ENCODE measurements at places on chromosomes 3 and 15. TPM values are rescaled to one million over a fixed set of nuclear protein-coding genes. Genes with fewer than 3 reads are reported as not detected.

Gene FMN1
- total RNA-seq, result 1.7 TPM

GRCh38 chr3:57118254-57118653 is 46.9 kb downstream of the IL17RD start:
- DNase-seq, result no peak

DNA sequence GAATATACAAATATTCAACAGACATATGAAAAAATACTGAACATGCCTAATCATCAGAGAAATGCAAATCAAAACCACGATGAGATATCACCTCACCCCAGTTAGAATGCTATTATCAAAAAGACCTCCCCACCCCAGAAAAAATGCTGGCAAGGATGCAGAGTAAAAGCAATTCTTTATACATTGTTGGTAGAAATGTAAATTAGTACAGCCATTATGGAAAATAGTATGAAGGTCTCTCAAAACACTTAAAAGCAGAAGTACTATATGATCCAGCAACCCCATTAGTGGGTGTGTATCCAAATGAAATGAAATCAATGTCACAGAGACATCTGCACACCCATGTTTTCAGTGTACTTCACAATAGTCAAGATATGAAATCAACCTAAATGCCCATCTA is 308.7 kb downstream of the CHST2 start:
- DNase-seq, result no peak

DNA sequence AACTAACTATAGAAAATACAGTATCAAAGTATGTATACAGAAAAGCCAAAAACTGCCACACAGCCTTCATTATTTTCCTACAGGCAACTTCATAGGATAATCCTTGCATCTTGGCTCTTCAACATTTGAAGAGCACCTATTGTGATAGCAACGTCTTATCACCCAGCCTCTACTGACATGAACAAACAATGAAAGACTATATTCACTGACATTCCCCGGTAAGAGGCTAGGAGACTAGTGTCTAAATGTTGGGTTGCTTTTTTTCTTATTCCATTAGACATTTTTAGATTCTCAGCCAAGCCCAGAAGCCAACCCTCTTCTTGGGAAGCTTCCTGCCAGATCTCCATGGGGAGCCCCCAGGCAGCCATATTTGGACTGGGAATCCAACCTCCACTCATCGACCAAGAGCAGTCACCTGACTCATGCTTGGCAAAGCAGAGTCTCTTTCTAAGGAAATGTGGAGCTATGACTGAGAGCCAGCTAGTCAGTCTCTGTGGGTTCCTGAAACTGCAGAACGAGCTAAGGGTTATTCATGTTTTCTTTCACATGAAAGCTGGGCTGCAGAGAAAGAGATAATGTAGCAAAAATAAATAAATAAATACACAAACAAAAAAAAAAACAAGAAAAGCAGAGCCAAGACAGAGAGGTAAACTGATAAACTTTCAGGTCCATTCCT is 227.5 kb downstream of the MAGI1 start:
- no peak for DNase-seq

GRCh38 chr3:167808910-167809309 is 73.4 kb downstream of the SERPINI1 start:
- DNase-seq, result no peak

GRCh38 chr3:183536238-183536880 is 19.1 kb downstream of the KLHL6 start:
- DNase-seq, result no peak

DNA sequence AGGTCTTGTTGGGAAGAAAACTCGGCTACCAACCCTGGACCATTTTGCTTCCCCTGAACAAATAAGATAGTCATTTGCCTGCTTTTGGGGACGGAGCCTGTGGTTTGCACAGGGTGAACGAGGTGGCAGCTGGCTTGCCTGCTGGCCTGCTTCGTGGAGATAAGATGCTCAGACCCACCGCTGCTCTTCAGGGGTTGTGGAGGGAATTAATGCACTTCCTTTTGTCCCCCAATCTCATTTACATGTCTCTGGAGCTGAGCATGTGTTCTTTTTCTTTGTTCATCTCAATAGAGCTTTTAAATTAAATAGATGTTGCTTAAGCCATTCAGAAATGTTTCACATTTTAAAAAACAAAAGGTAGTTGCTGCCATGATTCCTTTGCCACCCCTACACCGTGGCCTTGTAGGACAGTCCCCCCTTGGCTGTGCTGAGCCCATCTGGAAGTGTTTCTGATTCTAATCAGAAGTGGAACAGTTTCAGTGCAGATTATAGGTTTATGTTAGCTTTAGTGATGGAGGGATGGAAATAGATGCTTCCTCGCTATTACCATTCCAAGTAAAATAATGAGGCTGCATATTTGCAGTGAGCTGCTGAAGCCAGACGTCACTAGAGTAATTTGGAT is 25.6 kb downstream of the APBA2 start:
- DNase-seq, result no peak

Gene MESP1
- total RNA-seq, result 1.6 TPM

DNA sequence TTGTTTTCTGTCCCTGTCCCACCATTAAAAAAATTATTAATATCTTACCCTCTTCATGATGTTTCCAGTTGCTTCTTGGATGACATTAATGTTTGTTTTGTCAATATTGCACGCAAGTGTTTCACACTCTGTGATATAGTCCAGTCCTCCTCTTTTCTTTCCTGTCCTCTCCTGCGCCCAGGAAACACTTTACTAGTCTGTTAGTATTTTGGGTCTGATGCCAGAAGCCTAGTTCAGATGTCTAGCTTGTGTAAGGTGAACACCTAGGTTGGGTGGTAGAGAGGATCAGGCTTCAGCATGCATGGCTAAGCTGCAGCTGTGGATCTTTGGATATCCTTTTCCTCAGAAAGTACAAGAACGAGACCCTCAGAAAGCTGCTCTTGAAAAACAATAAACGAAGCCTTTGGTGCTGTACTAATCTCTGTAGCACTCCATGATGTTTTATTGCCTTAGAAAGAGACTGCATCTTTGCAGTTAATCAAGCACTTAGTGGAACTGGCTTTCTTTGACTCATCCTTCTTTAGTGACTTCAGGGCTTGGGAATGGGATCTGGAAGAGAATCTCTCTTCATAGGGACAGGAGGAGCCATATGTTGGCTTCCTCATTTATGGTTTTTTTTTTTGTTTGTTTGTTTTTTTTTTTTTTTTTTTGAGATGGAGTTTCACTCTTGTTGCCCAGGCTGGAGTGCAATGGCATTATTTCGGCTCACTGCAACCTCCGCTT is 253.4 kb downstream of the LPP start:
- DNase-seq, result no peak

DNA sequence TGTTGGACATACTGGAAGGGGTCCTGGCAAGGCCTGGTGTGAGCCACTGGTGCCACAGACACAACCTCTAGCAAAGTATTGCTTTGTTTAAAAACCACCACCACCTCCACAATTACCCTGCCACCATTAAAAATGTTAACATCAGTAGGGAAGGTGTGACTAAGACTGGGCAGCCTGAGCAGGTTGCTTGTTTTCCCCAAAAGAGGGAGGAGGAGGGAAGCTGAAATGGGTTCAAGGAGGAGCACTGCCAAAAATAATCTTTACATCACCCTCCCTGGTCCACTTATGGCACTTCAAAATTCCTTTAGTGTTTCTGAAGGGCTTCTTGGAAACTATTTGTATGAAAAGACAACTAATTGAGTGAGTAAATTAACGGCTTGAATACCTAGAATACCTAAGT is 99.8 kb upstream of the FGF7 start:
- DNase-seq, result no peak

GRCh38 chr3:107668963-107669362 is 146.2 kb downstream of the BBX start:
- DNase-seq, result no peak

- DNase-seq, result peak; percentile 86
These were observed 32.8 kb downstream of the ZNF589 start for GRCh38 chr3:48273594-48274211.

GRCh38 chr3:23880703-23881339 is 36.0 kb downstream of the NKIRAS1 start:
- DNase-seq, result no peak

GRCh38 chr3:11037241-11037873 is 44.8 kb downstream of the SLC6A1 start:
- no peak for DNase-seq

- no peak for DNase-seq
These were observed 186.6 kb downstream of the TIGIT start for GRCh38 chr3:114480442-114480841.

DNA sequence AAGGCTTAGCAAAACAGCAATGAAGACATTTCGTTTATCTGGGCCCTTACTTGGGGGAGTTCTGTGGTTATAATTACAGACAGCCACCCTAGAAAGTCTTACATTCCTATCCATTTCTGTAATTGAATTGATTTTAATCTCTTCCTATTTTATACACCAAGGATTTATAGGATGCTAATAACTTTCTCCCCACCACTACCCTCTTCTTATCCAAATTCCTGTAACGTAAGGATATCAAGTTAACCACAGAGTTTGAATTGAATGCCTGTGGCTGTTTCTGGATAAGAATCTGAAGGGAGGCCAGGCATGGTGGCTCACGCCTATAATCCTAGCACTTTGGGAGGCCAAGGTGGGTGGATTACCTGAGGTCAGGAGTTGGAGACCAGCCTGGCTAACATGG is 78.6 kb downstream of the MLH1 start:
- no peak for DNase-seq

- DNase-seq, result peak; percentile 93
These were observed 6.5 kb upstream of the TNK2 start for GRCh38 chr3:195914648-195915473.

- peak; percentile 39 for DNase-seq
These were observed 975 bp upstream of the FOXP1 start for GRCh38 chr3:71584394-71585011.

- DNase-seq, result no peak
These were observed 1003.9 kb upstream of the CFAP20DC start for GRCh38 chr3:60053526-60054265.

Gene PKM
- total RNA-seq, result 1,007 TPM

GRCh38 chr3:182843478-182843877 is 50.2 kb downstream of the ATP11B start:
- DNase-seq, result no peak

- no peak for DNase-seq
These were observed 556 bp downstream of the CHP1 start for GRCh38 chr15:41231422-41232226.

DNA sequence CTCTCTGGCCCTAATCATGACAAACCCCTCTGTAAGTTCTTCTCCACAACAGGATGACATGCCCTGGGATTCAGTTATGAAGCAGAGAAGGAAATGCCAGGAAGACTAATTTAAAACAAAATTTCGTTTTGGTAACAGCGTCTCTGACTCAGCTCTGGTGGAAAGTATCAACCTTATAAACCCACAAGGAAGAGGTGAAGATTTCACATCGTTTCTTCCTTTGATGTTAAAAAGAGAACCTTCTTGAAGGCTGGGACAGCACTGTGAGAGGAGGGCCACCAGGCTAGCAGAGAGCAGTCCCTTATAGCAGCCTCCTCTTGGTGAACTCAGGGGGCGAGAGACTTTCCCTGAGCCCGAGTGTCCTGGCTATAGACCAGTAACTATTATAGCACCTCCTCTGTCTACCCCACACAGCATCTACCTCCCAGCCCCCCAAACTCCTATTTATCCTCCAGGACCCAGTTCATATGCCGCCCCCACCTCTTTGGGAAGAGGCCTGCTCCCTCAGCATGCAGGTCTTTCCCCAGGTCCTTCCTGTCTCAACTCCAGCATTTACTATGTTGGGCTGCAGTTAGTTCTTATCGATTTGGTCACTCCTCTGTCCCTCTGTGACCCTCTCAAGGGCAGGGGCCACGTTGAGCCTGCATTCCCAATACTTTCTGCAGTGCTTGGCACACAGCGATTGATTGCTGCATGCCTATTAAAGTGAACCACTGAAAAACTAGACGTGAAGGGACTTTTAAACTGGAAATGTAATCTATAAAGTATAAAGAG is 321.5 kb upstream of the ICE2 start:
- no peak for DNase-seq

- DNase-seq, result no peak
These were observed 31.6 kb downstream of the FILIP1L start for GRCh38 chr3:100082714-100083113.

GRCh38 chr3:159887168-159887567 is 101.5 kb upstream of the IL12A start:
- DNase-seq, result no peak

DNA sequence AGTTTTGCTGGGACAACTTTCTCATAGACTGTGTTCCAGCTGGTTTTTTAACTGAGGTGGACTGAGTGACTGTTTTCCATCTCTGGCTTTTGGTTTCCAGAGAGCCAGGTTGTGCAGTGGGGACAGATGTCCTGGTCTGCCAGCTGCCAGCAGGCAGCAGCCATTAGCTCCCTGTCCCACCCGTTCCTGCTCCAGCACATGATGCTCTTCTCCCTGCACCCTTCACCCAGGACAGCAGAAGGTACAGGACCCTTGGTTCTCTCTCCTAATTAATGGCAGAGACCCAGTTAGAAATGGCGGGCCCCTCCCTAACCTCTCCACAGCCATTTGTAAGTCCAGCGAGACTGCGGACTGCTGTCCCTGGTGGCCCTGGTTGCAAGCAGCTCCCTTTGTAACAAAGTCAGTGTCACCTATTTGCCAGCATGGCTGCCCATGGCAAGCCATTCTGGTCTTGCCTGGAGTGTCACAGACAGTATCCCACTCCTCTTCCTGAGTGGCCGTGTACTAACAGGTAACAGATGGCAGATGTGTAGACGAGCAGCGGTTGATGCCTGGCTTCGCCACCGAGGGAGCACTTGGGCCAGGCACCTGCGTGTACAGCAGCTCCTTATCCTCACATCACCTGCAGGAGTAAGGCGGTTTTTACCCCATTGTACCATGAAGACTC is 148.3 kb downstream of the DNAJB8 start:
- DNase-seq, result no peak

GRCh38 chr3:185486394-185486793 is 12.4 kb downstream of the TMEM41A start:
- no peak for DNase-seq

DNA sequence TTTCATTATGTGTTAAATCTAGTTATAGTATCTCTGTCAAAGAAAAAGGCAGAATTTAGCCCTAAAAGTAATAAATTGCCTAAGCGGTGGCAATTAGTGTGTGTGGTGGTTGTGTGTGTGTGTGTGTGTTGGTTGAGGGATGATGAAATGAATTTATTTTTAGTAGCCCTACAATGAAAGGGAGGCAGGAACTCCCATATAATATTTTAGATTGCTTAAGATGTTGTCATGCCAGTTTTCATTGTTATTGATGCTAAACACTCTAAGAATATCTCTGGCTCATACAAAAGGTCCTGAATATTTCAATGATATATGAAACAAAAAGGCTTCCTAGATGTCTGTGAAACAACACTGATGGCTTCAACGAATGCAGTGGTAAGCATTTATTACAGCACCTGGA is 140.6 kb upstream of the TBC1D5 start:
- DNase-seq, result no peak

Gene COL6A6
- under 0.01 TPM for total RNA-seq

Gene PCOLCE2
- 18.3 TPM for total RNA-seq

Gene GP9
- total RNA-seq, result not detected

GRCh38 chr15:29774900-29775299 is 47.4 kb downstream of the TJP1 start:
- DNase-seq, result no peak

GRCh38 chr3:171971919-171972514 is 67.4 kb upstream of the FNDC3B start:
- no peak for DNase-seq

Gene AHSG
- total RNA-seq, result not detected

Gene SCG5
- 6.0 TPM for total RNA-seq

- DNase-seq, result no peak
These were observed 53.7 kb upstream of the CTSH start for GRCh38 chr15:78998526-78998925.

Gene GABRB3
- total RNA-seq, result 89.0 TPM

GRCh38 chr3:173411375-173411973 is 13.9 kb downstream of the NLGN1 start:
- DNase-seq, result no peak

Gene GOLGA8G
- total RNA-seq, result not detected

GRCh38 chr15:88989578-88989977 is 76.4 kb upstream of the MFGE8 start:
- DNase-seq, result no peak

Gene C3orf49
- not detected for total RNA-seq
